ENCODE measurements at places on chromosomes 12 and 14.

GRCh38 chr14:105864116-105864515, 337.7 kb downstream of the TMEM121 start:
- no peak for DNase-seq

GRCh38 chr12:118061873-118062843, 1.2 kb upstream of the WSB2 start:
- DNase-seq: no peak

DNA sequence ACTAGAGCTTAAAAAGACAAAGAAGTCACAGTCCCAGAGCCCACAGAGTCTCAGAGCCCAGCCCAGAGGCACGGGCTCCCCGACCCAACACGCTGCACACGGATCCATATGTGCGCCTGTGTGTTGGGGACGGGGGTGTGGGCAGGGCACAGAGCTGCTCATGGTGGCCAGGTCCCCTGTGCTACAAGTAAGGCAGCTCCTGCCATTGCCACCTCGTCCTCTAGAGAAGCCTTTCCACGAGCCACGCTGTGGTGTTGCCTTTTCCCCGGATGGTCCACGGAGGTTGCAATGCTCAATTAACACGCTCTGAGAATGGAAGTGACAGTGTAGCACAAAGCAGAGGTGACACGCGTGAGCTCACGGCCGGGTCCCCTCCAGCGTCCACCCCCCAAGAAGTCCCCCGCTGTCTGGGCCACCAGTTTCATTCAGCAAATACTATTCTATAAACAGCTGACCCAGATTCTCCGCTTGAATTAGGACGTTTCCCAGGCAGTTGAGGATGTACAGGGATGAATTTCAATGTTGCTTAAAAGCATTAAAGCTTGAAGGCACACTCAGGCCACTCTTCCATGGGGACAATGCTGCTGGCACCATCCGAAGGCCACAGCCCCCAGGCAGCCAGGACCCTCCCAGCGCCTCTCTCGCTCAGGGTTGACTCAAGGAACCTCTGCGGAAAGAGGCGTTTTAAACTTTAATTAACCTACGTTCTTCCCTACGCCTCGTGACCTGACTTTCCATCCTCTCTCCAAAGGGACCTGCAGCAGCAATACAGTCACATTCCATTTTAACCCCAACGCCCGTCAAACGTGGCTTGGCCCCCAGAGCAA, 22.7 kb upstream of the EIF5 start:
- no peak for DNase-seq

DNA sequence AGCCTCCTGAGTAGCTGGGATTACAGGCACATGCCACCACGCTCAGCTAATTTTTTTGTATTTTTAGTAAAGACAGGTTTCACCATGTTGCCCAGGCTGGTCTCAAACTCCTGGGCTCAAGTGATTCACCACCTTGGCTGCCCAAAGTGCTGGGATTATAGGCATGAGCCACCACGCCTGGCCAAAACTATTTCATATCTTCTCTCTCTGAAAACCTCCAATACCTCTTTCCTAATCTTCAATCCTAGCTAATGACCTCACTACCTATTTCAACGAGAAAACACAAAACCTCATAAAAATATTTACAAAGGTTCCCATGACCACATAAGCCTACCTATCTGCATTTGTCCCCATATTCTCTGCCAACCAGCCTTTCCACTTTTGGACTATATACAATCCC, 32.3 kb upstream of the ANKS1B start:
- no peak for DNase-seq

- DNase-seq: no peak
Measured at GRCh38 chr12:18261273-18261672, at the start of gene PIK3C2G. Gene PIK3C2G, plus strand, starts transcription at chr12:18261518. Its CDS starts 20,564 bp downstream, at chr12:18282082.

- DNase-seq: no peak
Measured at GRCh38 chr14:85178864-85179263, 351.1 kb upstream of the FLRT2 start.

- DNase-seq: no peak
Measured at GRCh38 chr14:72201645-72202044, 269.4 kb downstream of the RGS6 start.

DNA sequence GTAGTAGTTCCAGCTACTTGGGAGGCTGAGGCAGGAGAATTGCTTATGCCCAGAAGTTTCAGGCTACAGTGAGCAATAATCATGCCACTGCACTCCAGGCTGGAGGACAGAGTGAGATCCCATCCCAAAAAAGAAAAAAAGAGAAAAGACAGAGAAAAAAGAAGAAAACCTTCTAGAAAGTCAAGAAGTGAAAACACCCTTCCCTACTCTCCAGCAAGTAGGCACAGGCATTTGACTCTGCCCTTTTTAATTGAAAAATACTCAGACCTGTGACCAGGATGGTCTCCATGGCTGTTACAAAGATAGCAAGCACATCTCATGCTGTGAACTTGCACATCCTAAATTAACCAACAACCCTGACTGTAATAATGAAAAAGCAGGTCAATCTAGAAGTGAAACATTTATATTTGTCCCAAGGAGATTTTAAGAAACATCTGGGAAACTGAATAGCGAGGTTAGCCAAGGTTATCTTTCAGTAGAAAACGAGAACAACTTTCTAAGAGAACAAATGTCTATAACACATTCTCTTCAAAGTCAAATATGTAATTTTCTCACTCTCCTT, 2.0 kb downstream of the TMTC1 start:
- DNase-seq: no peak

- DNase-seq: no peak
Measured at GRCh38 chr12:91989143-91989542, 156.5 kb downstream of the BTG1 start.

Measured in stimulated activated CD4-positive, alpha-beta T cell treated with anti-CD3 and anti-CD28 coated beads, Interleukin-1b, Interleukin-23, amount 100 ng/mL, for 24 hours (primary cell).